Nephron progenitor cell (in vitro differentiated cells): ENCODE measurements at places on chromosomes 1 and 21.

GRCh38 chr1:167905182-167905581, 8.8 kb downstream of the ADCY10 start:
- no peak for DNase-seq

GRCh38 chr1:145889722-145890121, 4.1 kb upstream of the ANKRD35 start:
- no peak for DNase-seq

GRCh38 chr1:35190784-35191183, 2.2 kb downstream of the SFPQ start:
- DNase-seq: no peak

GRCh38 chr1:92315766-92316599, 17.1 kb downstream of the RPAP2 start:
- no peak for DNase-seq
